ENCODE measurements at places on chromosomes 16 and 17.

- DNase-seq: no peak
Observed at GRCh38 chr16:80113873-80114574, 426.8 kb upstream of the DYNLRB2 start.

DNA sequence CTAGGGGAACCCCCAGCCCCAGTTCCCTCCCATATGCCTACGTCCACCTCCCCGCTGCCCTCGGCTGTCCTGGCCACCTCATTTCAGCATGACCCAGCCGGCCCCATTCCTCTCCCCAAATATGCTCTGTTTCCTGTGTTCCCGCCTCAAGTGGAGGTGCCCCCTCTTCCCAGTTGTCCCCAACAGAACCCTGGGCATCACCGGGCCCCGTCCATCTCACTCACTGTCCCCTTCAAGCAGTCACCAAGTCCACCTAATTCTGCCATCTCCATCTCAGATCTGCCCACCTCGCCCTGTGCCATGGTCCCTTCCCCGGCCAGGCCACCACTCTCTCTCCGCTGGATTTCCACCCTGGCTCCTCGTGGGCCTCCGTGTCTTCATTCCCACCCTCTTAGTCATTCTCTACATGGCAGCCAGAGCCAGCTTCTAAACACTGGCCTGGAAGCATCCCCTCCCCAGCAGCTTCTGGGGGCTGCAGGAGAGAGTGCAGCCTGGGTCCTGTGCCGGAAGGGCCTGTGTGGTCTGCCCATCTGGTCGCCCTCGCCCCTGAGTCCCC lies 12.8 kb downstream of the CDK3 start:
- no peak for DNase-seq

DNA sequence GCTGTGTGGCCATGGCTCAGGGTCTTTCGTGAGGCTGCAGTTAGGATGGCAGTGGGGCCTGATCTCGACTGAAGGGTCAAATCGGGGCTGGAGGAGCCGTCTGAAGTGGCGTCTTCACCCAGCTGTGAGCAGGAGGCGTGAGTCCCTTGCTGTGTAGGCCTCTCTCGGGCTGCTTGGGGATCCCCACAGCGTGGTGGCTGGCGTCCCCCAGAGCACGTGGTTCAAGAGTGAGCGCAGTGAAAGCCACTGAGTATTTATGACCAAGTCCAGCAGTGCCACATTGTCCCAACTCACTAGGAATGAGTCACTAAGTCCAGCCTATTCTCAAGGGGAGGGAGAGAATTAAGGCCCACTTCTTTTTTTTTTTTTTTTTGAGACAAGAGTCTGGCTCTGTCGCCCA lies 11.7 kb upstream of the TCF25 start:
- DNase-seq: no peak

- peak; percentile 59 for DNase-seq
Observed at GRCh38 chr16:24516900-24517669, 22.3 kb upstream of the RBBP6 start.

GRCh38 chr17:77087650-77088454 lies 52.9 kb upstream of the SEC14L1 start:
- no peak for DNase-seq

DNA sequence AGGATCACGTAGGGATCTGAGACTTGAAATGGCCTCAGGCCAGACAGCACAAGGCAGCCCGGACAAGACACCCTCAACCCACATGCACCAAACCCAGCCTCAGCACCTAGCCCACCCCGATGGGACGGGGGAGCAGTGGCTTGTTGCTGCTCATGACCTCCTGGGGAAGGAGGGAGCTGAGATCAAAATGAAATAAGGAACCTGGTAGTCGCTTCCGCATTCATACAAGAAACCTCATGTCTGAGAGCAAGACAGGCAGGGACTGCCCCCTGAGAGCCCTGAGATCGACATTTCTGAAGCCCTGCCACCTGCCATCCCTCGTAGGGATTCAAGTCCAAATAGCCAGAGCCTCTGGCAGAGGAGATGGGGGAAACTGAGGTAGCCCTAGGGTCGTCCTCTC lies 5.7 kb upstream of the CEP131 start:
- no peak for DNase-seq

- no peak for DNase-seq
Observed at GRCh38 chr16:57345021-57345420, 13.6 kb upstream of the CCL22 start.

DNA sequence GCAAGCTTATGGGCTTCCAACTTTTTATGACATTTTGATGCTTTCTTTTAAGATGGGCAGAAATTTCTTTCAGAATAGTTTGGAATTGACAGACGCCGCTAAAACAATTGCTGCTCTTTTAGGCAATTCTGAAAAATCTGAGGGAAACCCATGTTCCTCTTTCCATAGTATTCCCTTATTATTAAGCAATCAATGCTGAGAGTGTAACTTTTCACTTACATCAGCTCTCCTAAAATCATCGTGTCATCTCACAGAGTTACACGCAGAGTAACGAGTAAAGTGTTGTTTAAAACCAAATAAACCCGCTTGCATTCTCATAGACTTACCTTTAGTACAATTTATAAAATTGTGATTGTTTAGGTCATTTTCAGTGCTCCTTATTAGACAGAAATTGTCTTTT lies 150.6 kb downstream of the MAF start:
- no peak for DNase-seq

DNA sequence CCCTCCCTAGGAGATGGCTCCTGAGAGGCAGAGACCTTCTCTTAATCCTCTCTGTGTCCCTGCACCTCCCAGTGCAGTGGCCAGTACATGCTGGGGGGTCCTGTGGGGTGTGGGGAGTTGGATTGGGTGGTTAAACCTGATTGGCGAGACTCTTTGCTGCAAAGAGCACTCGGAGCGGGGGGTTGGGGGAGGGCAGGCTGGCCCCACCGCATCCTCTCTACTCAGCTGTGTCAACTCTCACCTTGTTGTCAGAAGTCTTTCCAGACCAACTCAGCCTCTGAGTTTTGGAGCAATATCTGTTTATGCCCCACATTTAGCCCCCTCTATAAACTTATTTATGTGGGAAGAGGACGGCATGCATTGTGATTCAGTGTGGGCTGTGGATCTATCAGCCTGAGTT lies 40.0 kb downstream of the SMARCE1 start:
- peak; percentile 30 for DNase-seq

DNA sequence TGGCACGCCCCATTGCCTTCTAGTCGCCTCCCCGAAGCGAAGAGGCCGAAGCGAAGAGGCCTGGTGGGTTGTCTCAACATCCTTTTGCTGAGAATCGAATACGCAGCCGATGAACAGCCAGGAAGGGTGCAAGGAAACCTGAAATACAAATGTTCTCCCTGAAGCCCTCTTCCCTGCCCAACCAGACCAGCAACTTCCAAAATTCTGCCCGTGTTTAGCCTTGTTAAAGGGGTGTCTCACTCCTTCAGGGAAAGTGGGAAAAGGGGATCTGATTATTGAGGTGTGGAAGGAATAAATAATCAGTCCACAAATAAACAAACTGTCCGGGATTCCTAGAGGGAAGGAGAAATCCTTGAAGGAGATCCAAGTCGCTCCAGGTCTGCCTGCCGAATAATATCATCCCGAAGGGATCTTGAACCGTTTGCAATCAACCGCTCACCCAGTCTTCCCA lies 1.4 kb upstream of the FOXC2 start:
- no peak for DNase-seq

DNA sequence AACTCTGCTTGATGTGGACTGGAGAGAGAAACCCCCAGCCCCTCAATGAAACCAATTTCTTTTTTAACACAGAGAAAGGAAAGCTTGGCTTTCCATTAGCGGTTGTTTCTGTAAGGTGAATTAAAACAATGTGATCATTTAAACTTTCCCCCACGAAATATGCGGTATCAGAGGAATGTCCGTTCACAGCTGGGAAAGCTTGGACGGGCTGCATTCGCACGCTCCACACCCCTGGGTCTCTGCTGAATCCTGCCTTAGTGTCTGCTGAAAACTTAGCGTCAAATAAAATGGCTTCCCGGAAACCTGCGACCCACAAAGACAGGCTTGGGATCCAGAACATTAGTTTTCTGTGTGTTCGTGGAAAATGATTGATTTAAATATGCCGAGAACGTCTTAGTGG lies 71.7 kb downstream of the C16orf95 start:
- DNase-seq: no peak

- DNase-seq: no peak
Observed at GRCh38 chr17:44976206-44976605, 8.1 kb upstream of the C1QL1 start.

GRCh38 chr17:77891602-77892001 lies 66.9 kb upstream of the TNRC6C start:
- no peak for DNase-seq

GRCh38 chr17:48790607-48791127 lies 26.4 kb downstream of the TTLL6 start:
- no peak for DNase-seq

DNA sequence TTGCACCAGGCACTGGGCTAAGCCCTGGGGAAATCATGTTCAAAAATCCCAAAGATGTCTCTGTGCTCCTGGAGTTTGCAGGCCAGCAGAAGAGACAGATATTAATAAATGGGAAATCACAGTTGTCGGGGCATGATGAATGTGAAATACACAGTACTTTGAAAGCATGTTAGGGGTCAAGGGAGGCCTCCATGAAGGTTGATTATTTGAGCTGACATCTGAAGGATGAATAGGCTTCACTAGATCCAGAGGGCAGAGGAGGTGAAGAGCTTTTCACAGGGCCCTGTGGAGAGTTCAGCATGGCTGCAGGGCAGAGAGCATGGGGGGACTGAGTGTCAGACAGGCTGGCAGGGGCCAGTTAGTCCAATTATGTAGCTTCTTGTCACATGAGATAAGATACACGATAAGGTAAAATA lies 2.6 kb downstream of the ANKRD40CL start:
- no peak for DNase-seq

DNA sequence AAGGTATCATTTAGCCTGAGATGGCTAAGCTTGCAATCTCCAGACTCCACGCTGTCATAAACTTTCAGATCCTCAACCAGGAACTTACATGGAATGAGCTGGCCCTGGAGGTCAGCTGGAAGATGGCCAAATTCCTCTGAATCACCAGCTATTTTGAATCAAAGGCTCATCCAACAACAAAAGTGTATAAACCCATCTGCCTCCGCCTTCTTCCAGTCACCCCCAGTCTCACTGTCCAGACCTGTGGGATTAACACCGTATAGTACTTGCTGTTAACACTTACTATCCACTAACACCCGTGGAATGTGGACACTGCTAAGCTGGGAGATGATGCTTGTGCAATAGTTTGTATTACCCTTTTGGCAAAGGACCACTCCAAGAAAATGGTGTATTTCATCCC lies 1.9 kb upstream of the LCMT1 start:
- no peak for DNase-seq
